ENCODE measurements at places on chromosomes 7 and 10.

DNA sequence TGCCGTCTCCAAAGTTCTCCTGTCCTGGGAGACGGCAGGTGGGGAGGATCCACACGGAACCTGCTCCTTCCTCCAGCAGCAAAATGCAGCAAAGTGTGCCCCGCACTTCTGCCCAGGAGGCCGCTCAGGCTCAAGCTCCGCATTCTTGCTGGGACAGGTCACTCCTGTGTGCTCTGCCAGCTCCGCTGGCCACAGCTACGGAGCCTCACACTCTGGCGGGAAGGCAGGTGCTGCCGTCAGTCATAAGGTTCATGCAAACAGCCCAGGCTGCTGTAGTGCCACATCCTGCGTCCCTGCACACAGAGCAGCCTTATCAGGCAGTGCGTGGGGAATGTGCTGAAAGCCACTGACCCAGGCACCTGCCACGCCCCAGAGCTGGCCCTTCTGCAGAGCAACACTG lies 22.4 kb downstream of the ADGRA1 start:
- no peak for DNase-seq

- DNase-seq = no peak
Measured at GRCh38 chr10:26803849-26804248, 56.9 kb downstream of the ABI1 start.

GRCh38 chr7:80230327-80230726 lies 95.7 kb downstream of the GNAI1 start:
- DNase-seq = no peak

GRCh38 chr7:102991540-102992214 lies 78.9 kb downstream of the LRRC17 start:
- no peak for DNase-seq

- no peak for DNase-seq
Measured at GRCh38 chr10:43001427-43001795, 75.5 kb upstream of the RET start.

DNA sequence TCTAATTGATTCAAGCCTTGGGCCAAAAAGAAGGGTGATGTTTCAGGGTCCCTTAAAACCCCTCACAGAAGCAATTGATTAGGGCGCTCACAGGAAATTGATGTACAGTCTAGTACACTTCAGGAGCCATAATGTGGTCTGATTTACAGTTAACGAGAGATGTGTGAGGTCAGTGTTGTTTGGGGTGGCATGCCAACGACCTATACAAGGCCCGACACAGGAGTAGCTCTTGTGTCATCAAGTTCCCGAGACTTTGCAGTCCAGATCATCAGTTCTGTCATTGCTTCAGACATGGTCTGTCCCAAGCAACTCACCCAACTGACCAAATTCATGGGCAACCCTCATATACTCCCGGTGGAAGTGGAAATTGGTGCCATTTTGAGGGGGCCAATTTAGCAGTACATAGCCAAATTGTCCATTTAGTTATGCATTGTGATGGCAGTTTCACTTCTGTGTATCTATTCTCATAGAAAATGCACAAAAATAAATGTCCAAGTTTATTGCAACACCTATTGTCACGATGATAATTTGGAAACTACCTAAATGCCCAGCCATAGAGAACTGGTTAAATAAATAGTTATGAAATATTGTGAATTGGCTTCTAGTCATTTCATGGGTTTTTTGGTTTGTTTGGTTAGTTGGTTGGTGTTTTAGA lies 18.0 kb upstream of the ARID5B start:
- DNase-seq = no peak

DNA sequence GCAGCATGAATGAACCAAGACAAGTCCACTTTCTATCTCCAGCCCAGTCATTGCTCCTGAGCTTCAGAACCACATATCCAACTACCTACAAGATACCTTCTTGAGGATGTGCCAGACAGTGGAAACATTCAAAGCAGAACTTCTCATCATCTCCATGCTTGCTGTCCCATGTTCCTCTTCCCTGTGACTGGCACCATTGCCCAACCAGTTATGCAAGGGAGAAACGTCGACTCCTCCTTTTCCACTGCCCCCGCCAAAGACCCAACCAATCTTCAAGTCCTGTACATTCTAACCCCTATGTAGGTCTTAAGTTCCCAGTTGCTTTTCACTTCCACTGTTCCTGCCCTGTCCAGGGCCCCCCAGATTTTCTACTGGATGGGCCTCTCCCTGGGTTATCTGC lies 225.7 kb downstream of the RPS24 start:
- DNase-seq = no peak

DNA sequence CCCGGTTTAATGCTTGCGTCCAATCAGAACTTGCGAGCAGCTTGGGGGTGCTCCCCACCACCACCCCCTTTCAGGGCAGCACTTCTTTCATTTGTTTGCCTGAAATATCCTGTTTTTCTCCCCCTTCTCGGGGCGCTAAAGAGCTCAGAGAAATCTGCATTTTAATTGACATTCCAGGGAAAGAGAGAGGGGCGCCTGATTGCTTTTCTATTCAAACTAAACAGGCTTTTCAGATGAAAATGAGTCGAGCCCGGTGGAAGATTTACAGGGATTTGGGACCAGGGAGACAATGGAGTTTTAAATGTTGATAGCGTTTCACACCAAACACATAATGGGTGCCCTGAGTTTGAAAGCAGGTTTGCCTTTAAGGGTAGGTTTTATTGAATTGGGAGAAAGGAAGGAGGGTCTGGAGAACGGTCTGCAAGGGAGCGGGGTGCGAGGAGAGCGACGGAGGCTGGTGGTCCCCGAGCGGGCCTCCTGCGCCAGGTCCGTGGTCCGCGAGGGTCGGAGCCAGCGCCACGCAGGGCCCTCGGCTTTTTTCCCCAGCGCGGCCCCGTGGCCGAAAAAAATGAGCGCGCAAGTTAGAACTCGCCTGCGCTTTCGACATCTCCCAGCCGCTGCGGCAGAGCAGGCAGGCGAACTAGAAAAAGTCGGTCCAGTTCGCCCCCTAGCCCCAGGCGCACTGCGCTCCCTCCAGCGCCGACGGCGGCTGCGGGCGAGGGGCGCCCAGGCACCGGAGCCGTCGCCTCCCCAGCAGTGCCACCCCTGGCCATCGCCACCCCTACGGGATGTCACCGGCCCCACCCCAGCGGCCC lies 1.3 kb downstream of the FGFR2 start:
- DNase-seq = no peak

GRCh38 chr10:113555245-113555644 lies 2.4 kb downstream of the HABP2 start:
- no peak for DNase-seq

- DNase-seq = no peak
Measured at GRCh38 chr10:24849051-24849450, 103.4 kb downstream of the PRTFDC1 start.

DNA sequence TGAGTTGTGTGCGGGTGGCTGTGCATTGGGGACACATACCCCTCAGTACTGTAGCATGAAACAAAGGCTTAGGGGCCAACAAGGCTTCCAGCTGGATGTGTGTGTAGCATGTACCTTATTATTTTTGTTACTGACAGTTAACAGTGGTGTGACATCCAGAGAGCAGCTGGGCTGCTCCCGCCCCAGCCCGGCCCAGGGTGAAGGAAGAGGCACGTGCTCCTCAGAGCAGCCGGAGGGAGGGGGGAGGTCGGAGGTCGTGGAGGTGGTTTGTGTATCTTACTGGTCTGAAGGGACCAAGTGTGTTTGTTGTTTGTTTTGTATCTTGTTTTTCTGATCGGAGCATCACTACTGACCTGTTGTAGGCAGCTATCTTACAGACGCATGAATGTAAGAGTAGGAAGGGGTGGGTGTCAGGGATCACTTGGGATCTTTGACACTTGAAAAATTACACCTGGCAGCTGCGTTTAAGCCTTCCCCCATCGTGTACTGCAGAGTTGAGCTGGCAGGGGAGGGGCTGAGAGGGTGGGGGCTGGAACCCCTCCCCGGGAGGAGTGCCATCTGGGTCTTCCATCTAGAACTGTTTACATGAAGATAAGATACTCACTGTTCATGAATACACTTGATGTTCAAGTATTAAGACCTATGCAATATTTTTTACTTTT lies 1.8 kb downstream of the DDIT4 start:
- no peak for DNase-seq

Data from stimulated activated CD8-positive, alpha-beta memory T cell treated with anti-CD3 and anti-CD28 coated beads, Interleukin-7, amount 100 ng/mL, for 48 hours (primary cell).